ENCODE measurements at places on chromosomes 6 and 20.

- DNase-seq = peak; percentile 57
Observed at GRCh38 chr6:137737836-137738596, 129.0 kb upstream of the TNFAIP3 start.

GRCh38 chr20:10190456-10190855 is 28.2 kb upstream of the SNAP25 start:
- DNase-seq = no peak

DNA sequence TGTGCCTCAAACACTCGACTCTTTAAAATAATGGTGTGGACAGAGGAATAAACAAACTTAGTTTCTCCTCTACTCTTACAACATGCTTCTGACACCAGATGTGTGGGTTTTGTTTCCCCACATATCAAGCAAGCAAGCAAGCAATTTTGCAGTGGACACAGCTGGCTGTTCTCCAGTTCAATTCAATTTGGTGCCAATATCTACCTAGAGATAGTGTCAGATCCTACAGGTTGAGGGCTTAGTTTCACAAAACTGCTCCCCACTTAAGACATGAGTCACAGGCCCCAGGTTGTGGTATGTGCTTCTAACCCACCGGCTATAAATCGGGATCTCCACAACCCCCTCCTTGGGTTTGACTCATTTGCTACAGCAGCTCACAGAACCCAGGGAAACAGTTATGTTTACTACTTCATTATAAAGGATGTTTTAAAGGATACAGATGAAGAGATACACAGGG is 131.4 kb upstream of the TRAF3IP2 start:
- DNase-seq = peak; percentile 77

DNA sequence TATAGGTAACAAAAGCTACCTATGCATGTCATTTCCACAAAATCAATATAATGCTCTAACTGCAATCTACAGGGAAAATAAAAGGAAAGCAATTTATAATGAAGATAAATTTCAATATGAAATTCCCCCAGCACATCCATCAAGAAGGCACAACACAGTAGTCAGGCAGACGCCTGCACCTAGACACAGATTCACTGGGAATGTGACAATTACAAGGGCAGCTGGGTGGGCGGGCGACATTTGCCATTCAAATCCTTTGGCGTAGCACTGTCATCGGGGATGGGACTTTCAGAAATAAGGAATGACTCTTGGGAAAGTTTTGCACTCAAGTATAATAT is 60.4 kb downstream of the SULF2 start:
- DNase-seq = no peak

GRCh38 chr20:63016514-63017075 is 9.8 kb upstream of the BHLHE23 start:
- no peak for DNase-seq

DNA sequence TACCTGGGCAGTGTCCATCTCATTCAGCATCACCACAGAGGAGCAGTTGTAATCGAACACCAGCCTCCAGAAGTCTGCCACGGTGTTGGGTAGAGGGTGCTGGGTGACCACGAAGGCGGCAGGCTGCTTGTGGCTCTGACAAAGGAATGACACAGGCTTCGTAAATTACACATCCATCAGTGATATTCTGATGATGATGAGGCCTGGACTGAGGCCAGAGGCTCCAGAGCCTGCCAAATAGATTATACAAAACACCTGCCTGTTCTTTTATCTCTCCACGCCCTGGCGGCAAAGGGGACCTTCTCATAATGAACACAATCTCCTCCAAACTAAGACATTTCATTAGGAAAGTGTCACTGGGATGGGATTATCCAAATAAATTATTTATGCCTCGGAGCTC is 480.2 kb upstream of the CHD6 start:
- no peak for DNase-seq

DNA sequence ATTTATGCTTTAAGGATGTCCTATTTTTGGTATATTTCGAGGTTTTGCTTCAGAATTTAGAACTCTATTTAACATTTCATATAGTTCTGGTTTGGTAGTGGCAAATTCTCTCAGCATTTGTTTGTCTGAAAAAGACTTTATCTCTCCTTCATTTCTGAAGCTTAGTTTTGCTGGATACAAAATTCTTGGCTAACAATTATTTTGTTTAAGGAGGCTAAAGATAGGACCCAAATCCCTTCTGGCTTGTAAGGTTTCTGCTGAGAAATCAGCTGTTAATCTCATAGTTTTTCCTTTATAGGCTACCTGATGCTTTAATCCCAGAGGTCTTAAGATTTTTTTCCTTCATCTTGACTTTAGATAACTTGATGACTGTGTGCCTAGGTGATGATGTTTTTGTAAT is 162.7 kb upstream of the B3GAT2 start:
- DNase-seq = no peak

GRCh38 chr6:89386917-89387491 is 25.1 kb downstream of the RRAGD start:
- no peak for DNase-seq

GRCh38 chr6:119312875-119313338 is 36.7 kb downstream of the MAN1A1 start:
- DNase-seq = peak; percentile 30

DNA sequence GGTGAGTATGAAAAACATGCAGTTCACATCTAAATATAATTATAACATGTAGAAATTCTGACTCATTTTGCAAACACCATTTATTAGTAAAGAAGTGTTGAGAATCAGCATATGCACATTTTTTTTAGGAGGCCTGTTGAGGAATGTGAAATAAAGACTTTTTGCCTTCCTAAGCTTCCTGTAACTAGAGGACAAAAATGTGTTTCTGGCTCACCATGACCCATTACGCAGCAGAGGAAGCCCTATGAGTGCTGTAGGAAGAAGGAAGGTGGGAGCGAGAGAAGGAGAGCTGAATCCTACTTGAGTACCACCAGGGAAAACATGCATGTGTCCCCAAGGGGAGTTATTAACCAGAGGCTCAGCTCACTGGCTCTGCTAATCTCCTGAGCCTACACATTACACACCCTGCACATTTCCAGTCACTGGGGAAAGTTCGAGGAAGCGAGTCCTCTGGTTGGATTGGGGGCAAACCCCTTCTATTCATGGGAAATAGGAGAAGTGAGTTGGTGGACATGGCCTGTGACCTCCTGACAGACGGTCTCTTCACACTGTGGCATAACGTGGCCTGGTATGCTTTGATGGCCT is 540.5 kb upstream of the JAG1 start:
- no peak for DNase-seq

GRCh38 chr20:24600012-24600411 is 130.6 kb downstream of the SYNDIG1 start:
- no peak for DNase-seq

- peak; percentile 32 for DNase-seq
Observed at GRCh38 chr6:4010689-4011090, 68.2 kb downstream of the FAM217A start.

GRCh38 chr6:1584996-1585668 is 24.6 kb upstream of the FOXC1 start:
- DNase-seq = no peak

DNA sequence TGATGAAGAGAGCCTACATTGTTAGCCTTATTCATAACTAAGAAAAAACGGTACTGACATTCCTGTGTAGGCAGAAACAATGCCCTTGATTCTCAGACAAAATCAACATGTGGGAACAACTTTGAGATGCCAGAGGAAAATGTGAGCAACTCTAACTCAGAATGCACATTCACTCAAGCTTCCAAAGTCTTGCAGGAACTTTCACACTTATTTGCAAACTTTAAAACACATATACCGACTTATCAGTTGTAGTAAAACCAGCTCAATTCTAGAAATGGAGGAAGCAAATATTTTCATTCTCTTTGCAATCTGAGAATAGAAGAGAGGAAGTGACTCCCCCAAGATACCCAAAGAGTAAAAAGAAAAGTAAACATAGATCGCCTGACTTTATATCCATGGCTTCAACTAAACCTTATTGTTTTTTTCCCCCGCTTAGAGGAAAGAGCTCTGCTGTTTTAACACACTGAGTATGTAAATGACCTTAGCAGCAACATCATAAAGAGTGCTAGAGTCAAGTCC is 117.6 kb downstream of the EPB41L2 start:
- DNase-seq = no peak

DNA sequence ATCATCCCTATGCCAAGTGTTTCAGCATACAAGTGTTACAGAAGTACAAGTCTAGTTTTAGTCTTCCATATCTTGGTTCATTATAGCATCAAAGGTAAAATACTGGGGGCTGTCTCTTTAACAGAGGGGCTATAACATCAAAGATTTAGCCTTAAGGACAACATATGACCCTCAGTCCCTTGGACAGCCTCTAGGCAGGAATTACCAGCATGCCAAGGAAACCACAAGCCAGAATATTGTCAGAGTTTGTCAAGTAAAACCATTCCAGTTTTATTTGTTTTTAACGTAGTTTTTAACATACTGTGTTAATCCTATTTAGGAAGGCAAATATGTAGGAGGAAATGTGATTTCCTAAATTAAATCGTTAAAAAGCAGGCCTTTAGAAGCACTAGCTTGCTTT is 18.6 kb downstream of the ZKSCAN8 start:
- no peak for DNase-seq

GRCh38 chr6:20696676-20697075 is 162.4 kb downstream of the CDKAL1 start:
- DNase-seq = no peak

DNA sequence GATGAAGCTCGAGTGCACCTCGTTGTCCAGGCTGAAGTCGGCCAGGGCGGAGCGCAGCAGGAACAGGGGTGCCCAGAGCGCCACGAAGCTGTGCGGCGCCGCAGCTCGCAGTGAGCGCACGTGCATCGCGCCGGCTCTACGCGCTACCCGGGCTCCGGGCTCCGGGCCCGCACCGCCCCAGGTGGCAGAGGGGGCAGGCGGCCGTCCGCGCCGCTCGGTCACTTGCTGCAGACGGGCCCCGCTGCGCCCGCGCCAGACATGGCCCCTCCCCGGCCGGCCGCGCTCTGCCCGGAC is 497 bp downstream of the BMP7 start:
- no peak for DNase-seq

DNA sequence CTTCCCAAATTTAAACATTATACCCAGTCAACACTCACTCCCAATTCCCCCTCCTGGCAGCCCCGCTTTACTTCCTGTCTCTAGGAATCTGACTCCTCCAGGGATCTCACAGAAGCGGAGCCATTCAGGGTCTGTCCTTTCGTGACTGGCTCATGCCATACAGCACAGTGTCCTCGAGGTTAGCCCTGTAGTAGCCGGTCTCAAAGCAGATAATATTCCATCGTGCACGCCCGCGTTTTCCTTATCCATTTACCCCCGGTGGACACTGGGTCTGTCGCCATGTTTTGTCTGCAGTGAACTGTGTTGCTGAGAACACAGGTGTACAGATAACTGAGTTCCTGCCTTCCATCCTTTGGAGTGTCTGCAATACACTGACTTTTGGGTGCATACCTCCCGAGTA is 95.3 kb downstream of the TTLL2 start:
- no peak for DNase-seq

DNA sequence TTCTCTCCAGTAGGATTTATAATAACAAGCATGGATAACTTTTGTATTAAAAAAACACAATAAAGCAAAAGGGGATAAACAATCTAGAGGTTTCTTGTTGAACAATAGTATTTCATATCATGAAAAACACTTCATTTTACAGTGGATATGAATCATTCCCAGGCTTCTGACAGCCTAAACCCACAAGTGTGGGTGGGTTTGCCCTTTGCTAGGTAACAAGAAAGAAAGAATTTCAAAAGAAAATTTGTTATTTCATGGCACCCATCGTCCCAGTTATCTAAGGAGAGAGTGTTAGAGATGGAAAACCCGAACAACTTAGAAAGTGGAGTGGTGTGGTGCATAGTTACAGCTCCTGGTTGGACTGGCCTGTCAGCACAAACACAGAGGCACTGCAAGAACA is 76.1 kb upstream of the GPR6 start:
- no peak for DNase-seq

GRCh38 chr6:166553563-166554271 is 32.8 kb downstream of the RAMACL start:
- DNase-seq = no peak

- peak; percentile 1 for DNase-seq
Observed at GRCh38 chr6:102197211-102197610, 803.7 kb downstream of the GRIK2 start.

- DNase-seq = no peak
Observed at GRCh38 chr20:7220755-7221154, 453.3 kb downstream of the BMP2 start.

GRCh38 chr20:48049171-48049570 is 263.9 kb upstream of the SULF2 start:
- DNase-seq = no peak

DNA sequence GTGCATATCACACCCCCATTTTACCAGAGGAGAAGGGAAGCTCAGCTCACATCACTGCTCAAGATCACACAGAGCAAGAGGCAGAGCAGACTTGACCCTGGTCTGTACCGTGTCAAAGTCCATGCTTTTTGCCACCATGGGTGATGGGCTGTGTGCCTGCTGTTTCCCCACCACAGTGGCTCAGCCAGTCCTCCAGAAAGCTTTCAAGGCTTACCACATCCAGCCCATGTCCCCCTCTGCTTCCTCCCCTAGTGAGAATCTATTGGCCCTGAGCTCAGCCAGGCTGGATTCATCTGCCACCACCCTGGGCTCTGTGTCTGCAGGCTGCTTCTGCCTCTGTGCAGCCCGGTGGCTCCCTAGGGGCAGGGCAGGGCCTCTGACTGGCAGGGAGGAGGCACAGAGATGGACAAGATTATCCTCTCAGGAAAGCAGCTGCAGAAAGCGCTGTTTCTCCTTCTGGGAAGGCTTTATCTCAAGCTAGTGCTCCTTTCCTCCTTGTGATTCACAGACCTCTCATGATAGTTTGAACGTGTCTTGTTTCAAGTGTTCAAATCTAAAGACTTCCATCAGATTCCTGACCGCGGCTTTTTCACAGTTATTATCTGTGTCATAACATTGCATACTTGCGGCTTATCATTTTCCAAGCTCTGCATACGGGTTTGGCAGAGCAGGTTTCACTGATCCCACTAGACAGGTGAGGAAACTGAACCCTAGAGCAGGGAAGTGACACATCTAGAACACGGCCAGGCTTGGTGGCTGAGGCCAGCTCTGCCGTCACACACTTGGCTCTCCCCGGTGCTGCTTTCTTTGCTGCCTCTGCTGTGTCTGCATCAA is 37.4 kb downstream of the VEGFA start:
- DNase-seq = no peak

DNA sequence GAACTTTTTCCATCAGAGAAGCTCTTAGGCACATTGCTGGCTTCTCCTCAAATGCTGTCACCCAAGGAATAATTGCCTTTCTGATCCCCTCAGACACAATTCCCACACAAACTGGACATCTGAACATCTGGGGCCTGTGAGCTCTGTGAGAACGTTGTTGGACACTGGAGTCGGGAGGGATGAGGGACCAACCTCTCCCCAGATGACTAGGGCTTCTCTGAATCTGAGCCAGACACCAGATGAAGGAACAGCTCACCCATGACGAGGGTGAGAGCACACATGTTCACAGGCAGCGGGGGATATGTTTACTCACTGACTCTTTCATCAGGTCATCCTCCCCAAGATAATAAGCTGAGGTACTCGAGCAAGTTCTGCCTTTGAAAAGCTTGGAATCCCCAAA is 283.9 kb upstream of the SUPT3H start:
- no peak for DNase-seq

GRCh38 chr6:139251045-139251690 is 40.6 kb downstream of the TXLNB start:
- DNase-seq = peak; percentile 68

Data from CD4-positive, alpha-beta T cell treated with Interleukin-4 for 4 hours (primary cell).